Cardiac septum (tissue), 1 donor: ENCODE measurements at places on chromosomes 6 and 20.

DNA sequence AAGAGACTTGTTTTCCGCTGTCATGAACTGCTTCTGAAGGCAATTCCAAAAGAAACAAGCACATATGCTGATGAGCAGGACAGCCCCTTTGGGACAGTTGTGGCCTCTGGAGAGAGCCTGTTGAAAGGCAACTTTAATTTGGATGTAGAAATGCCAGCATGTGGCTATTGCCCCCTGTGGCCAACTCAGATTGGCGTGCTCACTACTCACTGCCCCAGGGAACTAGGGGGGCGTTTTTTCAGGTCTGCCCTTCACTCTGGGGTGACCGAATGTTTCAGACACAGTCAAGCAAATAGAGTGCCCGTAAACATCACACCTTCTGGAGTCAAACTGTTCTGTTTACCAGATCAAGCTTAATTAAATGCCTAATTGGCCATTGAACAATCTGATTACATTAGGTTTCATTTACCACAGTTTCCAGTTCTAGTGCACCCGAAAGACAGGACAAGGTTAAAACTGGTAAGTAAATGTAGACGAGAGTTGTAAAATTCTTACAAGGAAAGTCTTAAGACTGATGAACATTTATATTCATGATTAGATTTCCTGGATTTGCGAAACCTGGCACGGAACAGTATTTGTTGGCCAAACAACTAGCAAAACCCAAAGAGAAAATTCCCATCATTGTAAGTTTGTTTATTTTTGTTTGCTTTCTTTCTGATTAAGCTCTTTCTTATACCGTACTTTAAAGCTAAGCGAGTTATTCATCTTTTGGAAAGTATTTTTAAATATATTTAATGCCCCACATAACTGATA, 75.9 kb upstream of the SYNJ2 start:
- DNase-seq = no peak

DNA sequence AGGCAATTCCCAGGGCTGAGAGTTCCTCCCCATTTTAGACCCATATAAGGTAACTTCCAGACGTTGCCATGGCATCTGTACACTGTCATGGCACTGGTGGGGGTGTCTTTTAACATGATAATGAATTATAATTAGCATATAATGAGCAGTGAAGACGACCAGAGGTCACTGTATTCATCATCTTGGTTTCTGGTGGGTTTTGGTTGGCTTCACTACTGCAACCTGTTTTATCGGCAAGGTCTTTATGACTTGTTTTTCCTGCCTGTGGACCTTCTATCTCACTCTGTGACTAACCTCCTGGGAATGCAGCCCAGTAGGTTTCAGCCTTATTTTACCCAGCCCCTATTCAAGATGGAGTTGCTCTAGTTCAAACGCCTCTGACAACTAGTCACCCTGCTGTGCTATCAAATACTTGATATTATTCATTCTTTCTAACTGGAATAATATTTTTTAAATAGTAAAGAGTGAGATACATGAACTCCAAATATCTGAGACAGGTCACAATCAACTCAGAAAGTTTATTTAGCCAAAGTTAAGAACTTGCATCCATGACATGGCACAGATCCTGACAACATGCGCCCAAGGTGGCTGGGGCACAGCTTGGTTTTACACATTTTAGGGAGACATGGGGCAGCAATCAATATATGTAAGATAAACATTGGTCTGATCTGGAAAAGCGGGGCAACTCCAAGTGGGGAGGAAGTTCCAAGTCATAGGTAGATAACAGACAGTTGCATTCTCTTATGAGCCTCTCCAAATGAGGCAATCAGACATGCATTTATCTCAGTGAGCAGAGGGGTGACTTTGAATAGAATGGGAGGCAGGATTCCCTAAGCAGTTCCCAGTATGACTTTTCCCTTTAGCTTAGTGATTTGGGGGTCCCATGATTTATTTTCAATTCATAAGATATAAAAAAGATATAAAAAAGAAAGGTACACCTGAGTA, 1.2 kb upstream of the UFL1 start:
- DNase-seq = no peak

DNA sequence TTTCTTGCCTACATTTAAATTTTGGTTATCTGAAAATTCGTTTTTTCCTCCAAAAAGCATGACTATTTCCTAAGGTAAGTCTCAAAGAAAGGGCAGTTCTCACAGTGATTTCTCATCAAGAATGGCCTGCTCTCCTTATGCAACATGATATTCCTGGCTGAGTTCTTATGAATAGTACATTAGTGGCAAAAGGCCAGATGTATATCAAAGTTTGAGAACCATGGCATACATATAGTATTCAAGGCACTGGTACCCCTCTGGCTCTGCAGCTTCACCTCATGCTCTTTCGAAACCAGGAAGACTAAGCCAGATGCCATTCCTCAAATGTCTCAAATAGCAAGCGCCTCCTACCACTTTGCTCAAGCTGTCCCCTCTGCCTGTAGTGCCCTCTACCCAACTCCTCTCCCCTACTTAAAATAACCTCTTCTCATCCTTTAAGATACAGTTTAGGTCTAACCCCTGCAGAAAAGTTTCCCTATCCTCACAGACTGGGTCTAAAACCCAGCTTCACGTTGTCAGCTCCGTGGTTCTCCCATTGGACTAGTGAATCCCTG, 280.3 kb downstream of the HACE1 start:
- DNase-seq = no peak

GRCh38 chr20:60242836-60243505, 284.7 kb downstream of the CDH26 start:
- DNase-seq = no peak

GRCh38 chr6:35177157-35177556, 36.0 kb upstream of the TCP11 start:
- DNase-seq = no peak

GRCh38 chr20:51121272-51121671, 98.4 kb upstream of the KCNG1 start:
- DNase-seq = no peak

DNA sequence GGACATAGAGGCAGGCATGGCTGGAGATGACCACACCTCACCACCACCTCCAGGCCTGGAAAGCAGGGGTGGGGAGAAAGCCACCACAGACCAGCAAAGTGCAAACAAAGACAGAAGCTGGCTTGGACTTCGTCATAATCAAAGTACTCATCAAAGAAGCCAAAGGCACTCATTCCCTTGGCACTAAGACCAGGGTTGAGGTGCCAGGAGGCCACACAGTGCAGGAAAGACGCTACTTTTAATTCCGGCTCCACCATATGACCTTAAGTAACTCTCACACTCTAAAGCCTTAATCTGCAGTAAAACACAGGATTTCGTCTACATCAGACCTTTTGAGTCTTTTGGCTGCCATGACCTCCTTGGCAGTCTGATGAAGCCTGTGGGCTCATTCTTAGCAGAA, 123.1 kb downstream of the HIVEP2 start:
- DNase-seq = no peak

- no peak for DNase-seq
Measured at GRCh38 chr6:37314487-37315156, 39.2 kb upstream of the RNF8 start.

DNA sequence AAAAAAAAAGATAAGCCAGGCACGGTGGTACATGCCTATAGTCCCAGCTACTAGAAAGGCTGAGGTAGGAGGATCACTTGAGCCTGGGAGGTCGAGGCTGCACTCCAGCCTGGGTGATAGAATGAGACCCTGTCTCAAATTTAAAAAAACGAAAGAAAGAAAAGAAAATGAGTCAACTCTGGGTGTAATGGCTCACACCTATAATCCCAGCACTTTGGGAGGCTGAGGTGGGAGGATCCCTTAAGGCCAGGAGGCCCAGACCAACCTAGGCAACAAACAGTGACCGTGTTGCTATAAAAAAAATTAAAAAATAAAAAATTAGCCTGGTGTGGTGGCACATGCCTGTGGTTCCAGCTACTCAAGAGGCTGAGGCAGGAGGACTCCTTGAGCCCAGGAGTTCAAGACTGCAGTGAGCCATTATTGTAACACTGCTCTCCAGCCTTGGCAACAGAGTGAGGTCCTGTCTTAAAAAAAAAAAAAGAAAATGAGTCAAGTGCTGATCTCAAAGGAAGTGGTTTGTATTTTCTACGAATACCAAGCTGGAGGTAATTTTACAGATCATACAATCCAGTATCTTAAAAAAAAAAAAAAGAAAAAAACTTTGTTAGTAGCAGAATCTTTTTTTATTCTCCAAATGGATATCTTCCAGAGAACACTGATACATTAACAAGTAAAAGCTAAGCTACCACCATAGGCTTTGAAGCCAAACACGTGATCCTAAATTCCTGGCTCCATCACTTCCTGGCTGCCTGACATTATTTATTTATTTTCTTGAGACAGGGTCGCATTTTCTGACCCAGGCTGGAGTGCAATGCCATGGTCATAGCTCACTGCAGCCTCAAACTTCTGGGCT, 5.7 kb downstream of the COMMD7 start:
- no peak for DNase-seq

- no peak for DNase-seq
Measured at GRCh38 chr6:23031986-23032385, 462.6 kb downstream of the HDGFL1 start.

DNA sequence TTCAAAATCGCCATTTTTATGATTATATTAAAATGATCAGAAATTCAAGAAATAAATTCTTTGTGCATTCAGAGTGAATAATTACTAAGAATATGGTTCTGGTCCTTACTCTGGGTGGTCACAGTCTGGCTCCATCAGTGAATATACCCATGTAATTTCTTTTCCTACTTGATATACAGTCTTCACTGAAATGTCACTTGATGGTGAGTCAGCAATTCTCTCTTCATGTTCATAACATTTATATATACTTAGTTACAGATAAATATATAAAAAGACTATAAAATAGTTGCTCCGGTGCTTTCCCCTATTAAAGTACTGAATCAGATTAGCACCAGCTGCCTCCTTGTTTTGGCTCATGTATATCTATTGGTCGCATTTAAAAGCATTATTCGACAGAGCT, 56.4 kb upstream of the MTRF1L start:
- DNase-seq = no peak

DNA sequence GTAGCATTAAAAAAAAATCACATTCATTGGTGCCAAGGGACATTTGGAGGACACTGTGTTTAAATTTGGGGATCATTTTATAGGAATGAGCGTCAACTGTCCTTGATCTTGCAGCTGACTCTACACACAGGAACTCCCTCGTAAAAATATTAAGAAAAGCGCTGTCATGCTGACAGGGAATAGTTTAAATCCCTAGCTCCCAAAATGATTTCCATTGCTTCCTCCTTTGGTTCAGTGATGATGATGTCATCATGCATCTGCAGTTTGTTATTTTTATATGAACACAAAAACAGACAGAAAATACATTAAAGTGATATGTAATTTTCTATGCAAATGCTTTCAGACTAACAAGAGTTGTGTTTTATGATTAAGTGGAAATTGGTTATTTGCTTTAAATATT, 275.6 kb downstream of the BTBD9 start:
- DNase-seq = no peak

GRCh38 chr20:6017467-6017866, 36.4 kb downstream of the LRRN4 start:
- no peak for DNase-seq

DNA sequence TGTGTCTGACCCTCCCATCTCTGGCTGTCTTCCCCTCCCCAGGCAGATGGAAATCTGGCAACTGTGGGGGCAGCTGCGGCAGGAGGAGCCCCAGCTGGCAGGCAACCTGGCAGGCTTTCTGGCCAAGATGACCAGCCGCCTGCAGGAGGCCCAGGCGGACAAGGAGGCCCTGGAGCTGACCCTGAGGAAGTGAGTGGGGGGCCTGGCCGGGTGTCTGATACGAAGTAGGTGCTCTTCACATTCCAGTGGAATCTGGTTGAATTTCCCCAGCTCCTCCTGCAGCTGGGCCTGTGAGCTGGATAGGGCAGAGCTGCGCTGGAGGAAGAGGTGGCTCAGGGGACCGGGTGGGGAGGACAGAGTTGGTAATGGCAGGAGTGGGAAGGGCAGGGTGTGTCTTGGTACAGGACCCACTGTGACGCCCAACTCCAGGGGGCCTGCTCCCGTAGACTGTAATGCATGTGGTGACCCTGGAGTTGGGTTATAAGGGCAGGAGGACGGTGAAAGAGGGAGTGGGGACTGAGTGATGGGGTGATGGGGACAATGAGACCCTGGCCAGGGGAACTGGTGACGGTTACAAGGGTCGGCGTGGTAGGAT, 19.7 kb downstream of the RAB44 start:
- DNase-seq = no peak

DNA sequence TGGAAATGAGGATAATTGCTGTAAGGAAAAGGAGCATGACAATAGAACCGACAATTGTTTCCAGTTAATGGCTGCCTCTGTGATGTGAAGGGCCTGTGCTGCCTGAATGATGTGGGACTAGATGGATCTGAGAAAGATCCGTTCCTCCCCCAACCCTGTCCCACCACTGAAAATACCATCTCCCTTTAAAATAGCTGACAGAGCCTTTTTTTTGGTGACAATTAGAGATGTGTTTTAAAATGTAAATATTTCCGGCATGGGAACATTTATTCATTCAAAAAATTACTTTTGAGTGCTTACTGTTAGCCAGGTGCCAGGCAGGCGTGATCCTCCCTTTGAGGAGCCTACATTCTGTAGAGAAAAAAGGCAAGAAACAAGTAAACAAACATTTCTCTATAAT, 72.4 kb upstream of the SUPT3H start:
- no peak for DNase-seq

GRCh38 chr6:122052346-122052900, 347.0 kb upstream of the HSF2 start:
- DNase-seq = no peak

DNA sequence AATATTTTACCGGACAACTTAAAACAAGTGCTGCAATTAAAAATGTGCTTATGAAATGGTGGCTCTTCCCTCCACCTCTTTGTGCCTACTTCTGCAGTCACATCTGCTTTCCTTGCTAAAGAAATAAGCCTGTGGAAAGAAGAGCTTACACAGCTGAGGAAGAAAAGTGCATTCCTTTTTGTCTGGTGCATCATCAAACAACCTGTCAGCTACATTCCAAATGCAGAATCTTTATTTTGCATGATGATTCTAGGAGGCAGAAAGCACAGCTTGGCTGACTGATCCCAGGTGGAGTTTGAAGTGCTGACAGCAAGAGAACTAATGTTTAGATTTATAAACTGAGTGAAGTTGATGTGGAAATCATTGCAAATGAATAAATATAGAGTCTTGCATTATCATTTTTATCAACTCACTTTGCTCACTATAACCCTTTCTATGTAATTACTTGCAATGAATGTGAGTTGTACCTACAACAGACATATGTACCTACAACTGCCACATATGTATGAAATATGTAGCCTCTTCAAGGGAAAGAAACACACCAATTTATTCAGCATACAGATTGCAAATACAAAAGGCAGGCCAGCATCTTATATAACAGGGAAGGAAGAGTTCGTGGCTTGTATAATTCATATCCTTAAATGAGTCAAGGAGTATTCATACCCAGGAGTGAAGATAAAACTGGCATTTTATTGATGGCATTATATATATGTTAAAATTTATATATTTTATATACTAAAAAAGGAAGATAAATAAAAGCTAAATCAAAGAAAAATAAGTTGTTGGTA, 223.4 kb upstream of the MCHR2 start:
- no peak for DNase-seq

- DNase-seq = peak; percentile 38
Measured at GRCh38 chr6:410555-411395, 19.2 kb downstream of the IRF4 start.

GRCh38 chr6:43819958-43820357, 49.9 kb downstream of the VEGFA start:
- DNase-seq = no peak

GRCh38 chr6:3380344-3381232, 76.3 kb downstream of the SLC22A23 start:
- no peak for DNase-seq
